Right ventricle myocardium inferior (tissue), 1 donor: ENCODE measurements at places on chromosomes 11 and 22.

GRCh38 chr11:30489511-30489910 is 96.6 kb downstream of the MPPED2 start:
- no peak for DNase-seq

- DNase-seq, result no peak
Observed at GRCh38 chr22:46195487-46196165, 45.3 kb downstream of the PPARA start.

- peak; percentile 86 for DNase-seq
Observed at GRCh38 chr11:60786811-60787567, 1.9 kb downstream of the MS4A10 start.

DNA sequence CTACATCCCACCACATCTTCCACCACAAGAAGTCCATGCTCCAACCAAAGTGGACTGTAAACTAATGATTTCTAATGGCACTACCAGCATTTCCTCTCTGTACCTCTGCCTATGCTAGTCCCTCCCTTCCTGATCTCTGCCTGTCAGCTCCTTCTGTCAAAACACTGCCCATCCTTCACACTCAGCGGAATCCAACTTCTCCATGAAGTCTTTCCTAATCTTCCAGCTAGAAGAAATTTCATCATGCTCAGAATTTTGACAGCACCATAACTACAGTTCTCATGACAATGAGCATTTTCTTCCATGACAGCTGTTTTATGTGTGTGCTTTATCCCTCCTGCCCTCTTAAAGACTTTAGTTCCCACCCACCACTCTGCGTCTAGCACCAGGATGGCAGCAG is 111.4 kb downstream of the SERGEF start:
- DNase-seq, result no peak

DNA sequence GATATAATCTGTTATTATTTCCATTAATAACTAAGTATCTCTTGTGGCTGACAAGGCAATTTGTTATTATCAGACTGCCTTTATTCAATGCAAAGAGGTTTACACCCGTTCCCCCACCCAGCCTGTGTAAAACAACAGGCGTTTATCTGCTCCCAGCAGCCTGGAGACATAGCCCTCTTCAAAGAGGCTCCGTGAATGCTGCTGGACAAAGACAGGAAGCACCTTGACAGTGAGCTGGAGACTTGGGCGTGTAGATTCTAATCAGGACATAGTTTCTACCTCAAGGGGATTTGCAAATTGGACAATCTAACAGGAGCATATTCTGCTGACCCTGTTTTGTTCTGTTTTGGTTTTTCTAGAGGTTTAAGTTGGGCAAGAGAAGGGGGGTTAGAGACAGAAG is 733.0 kb upstream of the KIRREL3 start:
- DNase-seq, result no peak

GRCh38 chr22:49938565-49939136 is 20.2 kb downstream of the CRELD2 start:
- no peak for DNase-seq

GRCh38 chr22:37560608-37561211 is 430 bp downstream of the CDC42EP1 start:
- DNase-seq, result no peak

- DNase-seq, result no peak
Observed at GRCh38 chr11:120561286-120561685, 49.7 kb downstream of the GRIK4 start.

DNA sequence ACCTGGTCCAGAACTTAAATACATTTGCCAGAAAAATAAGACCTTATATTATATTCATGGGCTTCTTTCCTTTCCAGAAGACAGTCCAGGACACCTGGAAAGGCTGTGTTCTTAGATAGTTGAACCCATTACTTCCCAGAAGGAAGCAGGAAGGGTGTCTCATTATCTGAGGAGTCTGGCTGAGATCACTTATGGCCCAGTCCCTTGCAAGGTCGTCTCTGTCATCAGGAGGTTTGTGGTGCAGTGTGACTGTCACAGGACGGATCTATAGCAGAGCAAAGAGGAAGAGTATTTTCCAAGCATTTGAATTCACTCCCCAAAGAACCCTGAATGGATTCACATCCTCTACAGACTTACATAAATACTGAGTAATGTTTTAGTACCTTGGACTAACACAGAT is 270.7 kb upstream of the MTNR1B start:
- no peak for DNase-seq

DNA sequence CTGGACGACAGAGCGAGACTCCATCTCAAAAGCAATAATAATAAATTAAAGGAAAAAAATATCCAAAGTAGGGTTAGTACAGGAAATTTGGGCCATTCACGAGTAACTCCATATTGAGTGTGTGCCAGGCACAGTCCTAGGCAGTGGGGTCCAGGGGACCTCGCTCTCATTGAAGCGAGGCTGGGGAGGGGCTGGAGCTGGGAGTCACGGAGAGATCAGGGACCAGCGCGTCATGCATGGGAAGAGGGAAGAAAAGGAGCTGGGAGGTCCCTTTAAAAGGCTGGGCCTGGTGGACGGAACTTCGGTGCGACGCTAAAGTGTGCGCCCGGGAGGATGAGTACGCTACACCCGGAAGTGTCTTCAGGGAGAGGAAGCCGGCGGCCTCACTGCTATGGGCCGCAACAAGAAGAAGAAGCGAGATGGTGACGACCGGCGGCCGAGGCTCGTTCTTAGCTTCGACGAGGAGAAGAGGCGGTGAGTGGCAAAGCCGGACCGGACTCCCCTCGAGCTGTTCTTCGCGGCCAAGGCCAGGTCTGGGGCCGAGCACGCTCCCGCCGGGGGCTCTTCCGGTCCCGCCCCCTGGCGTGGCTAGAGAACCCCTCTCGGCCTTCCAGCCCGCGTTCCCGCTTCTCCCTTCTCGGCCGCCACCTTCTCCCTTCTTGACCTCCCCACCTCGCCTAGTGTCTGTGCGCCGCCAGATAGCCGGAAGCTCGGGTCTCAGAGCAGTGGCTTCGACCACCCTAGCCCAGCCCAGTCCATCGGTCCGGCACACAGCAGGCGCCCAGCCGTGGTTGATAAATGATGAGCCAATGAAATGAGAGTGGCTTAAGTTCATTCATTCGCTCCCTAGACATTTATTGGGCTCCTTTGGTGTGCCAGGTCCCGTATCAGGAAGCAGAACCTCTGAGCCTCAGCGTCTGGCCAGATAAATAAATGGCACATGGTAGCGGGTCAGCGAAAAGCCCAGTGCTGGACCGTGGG is at the start of gene NOL12:
Gene NOL12 (plus strand): TSS at position 342 of the 981 bp plus-strand sequence. CDS start 50 bp downstream, at position 392.
- DNase-seq, result peak; percentile 88

GRCh38 chr11:63837027-63837688 is 1.8 kb upstream of the MARK2 start:
- no peak for DNase-seq

DNA sequence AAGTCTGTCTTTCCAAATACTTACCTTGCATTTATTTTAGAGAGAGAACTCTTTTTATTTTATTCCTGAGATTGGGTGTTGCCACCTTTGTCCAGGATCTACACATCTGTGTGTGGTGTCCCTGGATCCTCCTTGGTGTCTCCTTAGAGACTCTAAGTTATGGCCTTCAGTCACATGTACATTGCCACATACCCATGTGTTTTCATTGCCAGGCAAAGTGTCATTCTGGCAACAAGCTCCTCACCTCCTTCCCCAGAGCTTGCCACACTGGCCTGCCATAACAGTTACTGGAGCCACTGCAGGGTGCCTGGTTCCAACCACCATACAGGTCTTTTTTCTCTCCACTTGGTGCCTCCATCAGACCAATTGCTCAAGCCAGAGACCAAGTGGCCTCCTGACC is 379.7 kb downstream of the NTM start:
- DNase-seq, result no peak

GRCh38 chr11:120945042-120945441 is 78.9 kb upstream of the TBCEL start:
- no peak for DNase-seq
